Stimulated activated CD4-positive, alpha-beta T cell treated with anti-CD3 and anti-CD28 coated beads, Interleukin-12 subunit alpha, Interleukin-12 subunit beta, amount 100 ng/mL, for 4 hours (primary cell): ENCODE measurements at places on chromosomes 1 and 21.

DNA sequence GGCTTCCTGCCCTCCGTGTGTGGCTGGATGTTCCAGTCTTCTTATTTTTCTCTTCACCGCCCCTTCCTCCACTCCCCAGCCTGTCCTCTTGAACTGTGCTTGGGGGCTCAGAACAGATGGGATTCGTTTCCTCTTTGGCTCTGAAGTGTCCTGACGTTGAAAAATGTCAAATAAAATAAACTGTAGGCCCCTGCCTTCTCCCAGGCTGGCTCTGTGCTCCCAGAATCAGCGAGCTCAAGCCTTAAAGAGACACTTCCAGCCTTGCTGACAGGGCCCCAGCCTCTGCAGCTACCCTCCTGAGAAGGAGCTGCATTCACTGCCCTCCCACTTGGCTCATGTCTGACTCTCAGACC lies 104.2 kb upstream of the IPO9 start:
- no peak for DNase-seq

GRCh38 chr1:225762002-225762441 lies 15.6 kb upstream of the SRP9 start:
- DNase-seq: no peak

DNA sequence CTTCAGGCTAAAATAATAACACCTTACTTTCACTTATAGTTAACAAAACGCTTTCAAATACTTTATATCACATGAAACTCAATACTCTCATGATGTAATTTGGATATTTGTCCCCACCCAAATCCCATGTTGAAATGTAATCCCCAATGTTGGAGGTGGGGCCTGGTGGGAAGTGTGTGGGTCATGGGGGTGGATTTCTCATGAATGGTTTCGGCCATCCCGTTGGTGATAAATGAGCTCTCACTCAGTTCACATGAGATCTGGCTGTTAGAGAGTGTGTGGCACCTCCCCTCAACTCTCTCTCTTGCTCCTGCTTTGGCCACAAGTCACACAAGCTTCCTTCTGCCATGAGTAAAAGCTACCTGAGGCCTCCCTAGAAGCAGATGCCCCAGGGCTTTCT lies 22.5 kb upstream of the PTGFRN start:
- DNase-seq: no peak

DNA sequence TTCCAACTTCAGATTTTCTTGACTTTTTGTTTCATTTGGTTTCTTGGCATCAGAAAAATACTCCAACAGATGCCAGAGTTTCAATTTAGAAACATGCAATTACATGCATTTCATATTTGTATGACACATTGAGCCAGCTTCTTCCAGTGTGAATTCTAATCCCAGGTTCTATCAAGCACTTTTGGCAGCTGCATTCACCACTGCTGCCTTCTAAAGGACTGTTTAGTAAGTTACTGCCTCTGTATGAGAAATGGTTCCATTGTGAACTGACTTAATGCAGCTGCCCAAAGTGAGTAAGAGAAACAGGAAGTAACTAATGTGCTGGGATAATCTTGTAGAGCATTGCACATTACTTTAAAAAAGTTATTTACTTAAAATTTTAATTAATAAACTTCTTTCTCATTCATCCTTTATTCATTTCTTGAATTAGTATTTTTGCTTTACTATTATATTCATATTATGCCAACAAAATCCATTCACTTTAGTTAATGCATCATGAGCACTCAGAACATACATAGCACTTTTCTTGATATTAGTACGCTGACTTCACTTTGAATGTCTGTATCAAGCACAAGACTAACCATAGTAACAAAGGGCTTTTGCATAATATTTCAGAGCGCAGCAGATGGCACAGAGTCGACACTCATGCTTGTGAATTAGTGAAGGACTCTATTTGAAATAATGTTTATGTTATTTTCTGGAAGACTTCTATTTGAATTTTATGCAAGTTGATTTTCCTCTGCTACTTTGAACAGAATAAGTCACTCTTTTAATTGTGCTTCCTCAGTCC lies 9.8 kb downstream of the RGS18 start:
- DNase-seq: no peak

DNA sequence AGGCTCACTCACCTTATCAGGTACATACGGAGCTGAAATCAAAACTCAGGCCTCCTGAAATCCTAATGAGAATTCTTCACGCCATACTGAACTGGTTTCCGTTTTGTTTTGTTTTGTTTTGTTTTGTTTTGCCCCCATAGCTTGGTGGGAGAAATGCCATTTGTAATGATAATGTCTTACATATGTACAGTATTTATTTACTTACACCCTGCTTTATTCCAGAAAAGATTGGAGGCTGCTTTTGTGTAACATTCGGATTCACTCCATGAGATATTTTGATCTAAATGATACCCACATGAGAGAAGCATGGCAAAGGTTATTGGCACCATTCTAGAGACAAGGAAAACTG lies 84.7 kb downstream of the EPHB2 start:
- DNase-seq: no peak

GRCh38 chr1:98991127-98992012 lies 13.3 kb downstream of the PLPPR5 start:
- no peak for DNase-seq

- no peak for DNase-seq
Observed at GRCh38 chr1:32915766-32916706, 14.8 kb upstream of the TMEM54 start.

- no peak for DNase-seq
Observed at GRCh38 chr1:119565131-119565772, 58.2 kb downstream of the HSD3B1 start.

- no peak for DNase-seq
Observed at GRCh38 chr21:26148071-26148839, 22.3 kb downstream of the APP start.
